Anterior cingulate cortex (tissue), 58 donors: ENCODE measurements at places on chromosomes 1 and 21.

GRCh38 chr1:92808381-92808780 lies 23.5 kb upstream of the RPL5 start:
- DNase-seq = no peak

- no peak for DNase-seq
Measured at GRCh38 chr1:118264343-118264742, 79.3 kb upstream of the SPAG17 start.

GRCh38 chr1:18684303-18684702 lies 53.7 kb downstream of the PAX7 start:
- no peak for DNase-seq

GRCh38 chr1:158003406-158003800 lies 10.0 kb downstream of the KIRREL1 start:
- DNase-seq = no peak

GRCh38 chr21:43867948-43868347 lies 2.9 kb downstream of the AGPAT3 start:
- no peak for DNase-seq

DNA sequence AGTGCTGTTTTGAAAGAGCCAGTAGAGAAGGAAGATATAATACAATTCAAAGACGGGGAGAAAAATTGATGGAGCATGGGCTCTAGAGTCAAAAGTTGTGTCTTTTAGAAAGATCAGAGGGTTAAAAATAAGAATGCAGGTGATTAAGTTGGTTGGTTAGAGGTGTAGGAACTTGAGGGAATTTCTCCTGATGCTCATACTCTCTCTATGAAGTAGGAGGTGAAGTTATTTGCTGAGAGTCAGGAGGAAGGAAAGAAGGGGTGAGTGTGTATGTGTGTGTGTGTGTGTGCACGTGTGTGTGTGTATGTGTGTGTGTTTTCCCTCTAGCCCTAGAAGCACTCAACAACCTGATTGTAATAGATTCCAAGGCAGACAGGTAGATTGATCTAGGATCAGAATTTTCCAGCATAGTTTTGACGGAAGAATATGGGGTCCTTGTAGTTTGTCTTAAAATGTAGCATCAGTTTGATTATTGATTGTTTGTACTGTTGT lies 88.3 kb upstream of the MACF1 start:
- DNase-seq = no peak

DNA sequence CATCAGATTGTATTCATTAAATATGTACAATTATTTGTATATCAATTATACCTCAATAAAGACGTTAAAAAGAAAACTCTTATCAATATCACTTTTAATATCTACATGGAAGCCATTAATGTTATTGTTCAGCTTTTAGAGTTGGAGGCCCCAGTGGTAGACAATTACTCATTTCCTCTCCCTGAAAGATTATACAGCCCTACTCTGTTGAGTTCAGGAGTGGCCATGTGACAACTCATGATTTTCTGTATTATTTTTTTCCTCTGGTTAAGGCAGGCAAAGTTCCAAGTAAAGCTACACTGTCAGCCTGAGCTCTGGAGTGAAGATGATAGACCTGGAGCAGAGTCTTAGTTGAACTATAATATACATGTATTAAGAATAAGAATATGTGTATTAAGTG lies 247.9 kb upstream of the B3GALT2 start:
- DNase-seq = no peak

DNA sequence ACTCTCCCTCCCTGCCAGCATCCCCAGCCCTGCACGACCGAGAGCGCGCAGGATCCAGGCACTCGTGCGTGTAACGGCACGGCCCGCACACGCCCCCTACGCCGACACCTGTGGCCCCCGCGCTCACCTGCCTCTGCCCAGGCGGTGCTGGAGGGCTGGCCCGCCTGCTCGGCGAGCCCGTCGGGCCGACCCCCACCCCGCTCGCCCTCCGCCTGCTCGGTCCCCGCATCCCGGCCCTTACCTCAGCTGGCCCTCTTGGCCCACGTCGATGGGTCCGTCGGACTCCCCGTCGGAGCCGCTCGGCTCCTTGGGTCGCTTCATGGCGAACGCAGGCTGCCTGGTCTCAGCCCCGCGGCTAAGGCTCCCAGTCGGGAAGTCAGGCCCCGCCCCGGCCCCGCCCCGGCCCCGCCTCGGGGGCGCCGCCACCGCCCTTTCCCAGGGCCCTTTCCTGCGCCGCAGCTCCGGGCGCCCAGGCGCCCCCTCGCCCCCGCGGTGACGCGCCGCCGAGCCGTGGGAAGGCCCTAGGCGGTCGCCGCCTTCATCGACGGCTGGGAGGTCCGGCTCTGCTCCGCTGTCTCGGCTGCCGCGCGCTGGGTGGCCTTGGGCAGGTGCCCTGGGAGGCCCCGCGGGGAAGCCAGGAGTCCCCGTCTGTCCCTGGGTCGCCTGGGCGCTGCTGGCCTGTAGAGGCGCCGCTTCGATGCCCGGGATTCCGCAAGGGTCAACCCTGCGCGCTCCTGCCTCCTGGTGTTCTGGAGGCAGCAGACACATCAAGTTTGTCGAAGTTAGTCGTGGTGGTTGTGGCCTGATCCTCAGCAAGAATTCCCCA lies at the start of gene HEYL:
HEYL (minus strand) TSS at position 339 of the 826 bp plus-strand sequence; CDS start at position 321, 18 bp downstream.
- DNase-seq = no peak

DNA sequence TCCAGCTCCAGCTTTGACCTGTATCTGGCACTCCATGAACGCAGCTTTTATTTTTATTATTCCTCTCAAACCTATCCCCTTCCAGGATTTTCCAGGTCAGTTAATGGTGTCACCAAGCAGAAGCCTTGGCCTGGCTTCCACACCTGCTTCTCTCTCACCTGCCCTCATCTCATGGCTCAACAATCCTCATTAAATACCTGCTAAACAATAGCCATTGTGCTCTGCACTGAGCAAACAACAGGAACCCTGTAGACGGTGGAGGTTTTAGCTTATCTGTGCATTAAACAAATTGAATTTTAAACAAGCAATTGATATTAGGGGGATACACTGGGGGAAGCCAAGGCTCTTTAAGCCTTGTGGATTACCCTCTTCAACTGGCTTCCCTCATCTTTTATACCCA lies 15.3 kb downstream of the PYCR2 start:
- DNase-seq = no peak

DNA sequence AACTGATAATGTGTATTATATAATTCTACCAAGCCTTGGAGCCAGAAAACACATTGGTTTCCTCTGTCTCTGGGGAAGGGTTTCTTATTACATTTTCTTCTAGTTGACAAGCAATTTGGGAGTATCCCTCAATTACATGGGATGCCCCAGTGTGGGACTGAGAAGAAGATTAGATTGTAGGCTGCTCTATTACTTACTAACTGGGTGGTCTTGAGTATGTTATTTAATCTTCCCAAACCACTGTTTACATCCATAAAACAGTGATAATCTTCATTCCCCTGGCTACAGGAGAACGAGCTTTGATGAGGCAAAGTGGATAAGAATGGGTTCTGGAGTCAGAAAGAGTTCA lies 105.8 kb downstream of the TSEN15 start:
- DNase-seq = no peak

GRCh38 chr1:77620273-77620672 lies 62.2 kb downstream of the ZZZ3 start:
- DNase-seq = no peak

GRCh38 chr1:115906627-115907026 lies 65.7 kb upstream of the NHLH2 start:
- DNase-seq = no peak

- no peak for DNase-seq
Measured at GRCh38 chr1:199747984-199748383, 279.5 kb upstream of the NR5A2 start.

- DNase-seq = no peak
Measured at GRCh38 chr1:112532064-112532463, 23.3 kb downstream of the WNT2B start.

DNA sequence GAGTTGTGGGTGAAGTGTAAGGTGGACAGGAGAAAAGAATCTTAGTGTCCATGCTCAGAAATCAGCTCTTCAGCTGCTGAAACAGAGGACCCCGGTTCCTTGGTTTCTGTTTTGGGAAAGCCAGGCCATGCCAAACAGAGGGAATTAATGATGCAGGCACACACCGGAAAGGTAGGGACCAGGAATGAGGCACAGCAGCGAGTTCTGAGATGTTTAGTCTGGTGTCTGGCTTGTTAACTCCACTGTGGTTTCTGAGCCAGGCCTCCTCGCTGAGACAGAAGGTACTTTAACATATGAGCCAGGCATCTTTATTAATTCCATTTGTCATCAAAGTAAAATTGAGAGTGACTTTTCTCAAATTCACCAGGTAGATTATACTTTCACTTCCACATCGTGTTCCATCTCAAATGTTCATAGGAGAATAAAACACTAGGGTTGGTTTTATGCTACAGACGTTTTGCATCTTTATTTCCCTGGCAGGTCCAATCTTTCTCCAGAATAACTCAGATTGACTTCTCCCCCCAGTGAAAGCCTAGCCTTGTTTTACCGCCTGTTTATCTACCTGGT lies 23.5 kb downstream of the LRRC8D start:
- DNase-seq = no peak

GRCh38 chr1:218614031-218614430 lies 268.9 kb downstream of the TGFB2 start:
- DNase-seq = no peak

DNA sequence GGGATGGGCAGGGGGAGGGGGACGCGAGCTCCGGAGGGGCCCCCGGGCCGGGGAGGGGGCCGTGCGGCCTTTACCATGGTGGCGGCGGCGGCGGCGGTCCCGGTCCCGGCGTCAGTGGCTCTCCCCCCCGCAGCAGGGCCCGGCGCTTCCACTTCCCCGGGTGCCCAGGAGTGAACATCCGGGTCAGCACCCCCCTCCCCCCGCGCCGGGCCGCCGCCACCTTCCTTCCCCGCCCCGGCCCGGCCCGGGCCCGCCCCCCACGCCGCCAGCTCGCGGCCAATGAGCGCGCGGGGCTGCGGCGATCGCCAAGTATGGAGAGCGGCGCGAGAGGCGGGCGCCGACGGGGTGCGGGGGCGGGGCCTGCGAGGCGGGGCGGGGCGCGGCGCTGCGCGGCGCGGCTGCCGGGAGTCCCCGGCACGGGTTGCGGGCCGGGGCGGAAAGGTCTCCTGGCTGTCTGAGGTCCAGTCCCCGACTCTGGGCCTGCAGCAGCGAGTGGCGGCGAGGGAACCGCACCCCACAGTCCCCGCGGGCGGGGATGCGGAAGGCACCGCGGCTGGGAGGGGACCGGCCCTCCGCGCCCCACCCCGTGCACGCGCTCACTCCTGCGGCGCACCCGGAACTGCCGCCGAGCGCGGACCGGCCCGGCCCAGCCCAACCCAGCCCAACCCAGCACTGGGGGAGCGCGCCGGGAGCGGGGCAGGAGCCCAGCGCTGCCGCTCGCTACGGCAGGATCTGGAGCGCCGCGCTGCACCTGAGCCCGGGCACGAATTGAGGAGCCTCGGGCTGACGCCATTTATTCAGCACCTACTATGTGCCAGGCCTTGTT lies at the start of gene CAPZB:
CAPZB (minus strand) TSS at position 178 of the 826 bp plus-strand sequence; CDS start at position 77, 101 bp downstream.
- peak; percentile 90 for DNase-seq

- DNase-seq = no peak
Measured at GRCh38 chr1:57329937-57330336, 93.9 kb downstream of the DAB1 start.

GRCh38 chr1:230268371-230269170 lies 157.6 kb downstream of the PGBD5 start:
- no peak for DNase-seq

- no peak for DNase-seq
Measured at GRCh38 chr1:216599851-216600250, 123.4 kb downstream of the ESRRG start.

- DNase-seq = no peak
Measured at GRCh38 chr1:3341236-3341994, 113.0 kb upstream of the ARHGEF16 start.

DNA sequence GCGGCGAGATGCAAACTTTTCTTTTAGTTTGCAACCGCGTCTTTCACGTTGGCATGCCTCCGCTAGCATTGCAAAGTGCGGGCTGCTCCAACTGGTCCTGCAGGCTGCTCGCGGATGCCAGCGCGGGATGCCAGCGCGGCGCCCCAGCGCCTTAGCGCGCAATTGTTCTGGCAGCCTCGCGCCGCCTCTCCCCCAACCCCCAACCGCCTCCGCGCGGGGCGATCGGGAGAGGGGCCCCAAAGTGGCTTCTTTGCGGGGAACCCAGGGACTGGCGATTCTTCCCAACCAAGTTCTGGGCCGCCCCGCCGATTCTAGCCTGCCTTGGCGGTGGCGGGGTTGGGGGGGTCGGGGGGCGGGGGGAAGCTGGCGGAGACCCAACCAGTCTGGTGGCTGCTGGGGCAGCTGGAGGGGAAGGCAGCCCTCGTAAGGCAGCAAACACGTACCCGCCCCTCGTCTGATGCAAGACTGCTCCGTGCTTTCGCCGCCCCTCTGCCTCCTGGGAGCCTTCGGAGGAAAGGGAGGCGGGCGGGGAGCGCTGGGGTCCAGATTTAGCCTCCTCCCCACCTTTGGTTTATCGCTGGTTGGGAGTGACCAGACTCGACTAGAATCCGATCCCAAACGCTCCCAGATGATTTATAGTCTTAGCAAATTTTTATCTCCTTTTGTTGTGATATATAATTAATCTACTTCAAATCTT lies 756 bp downstream of the PHGDH start:
- DNase-seq = peak; percentile 78

GRCh38 chr1:158122833-158123388 lies 57.8 kb upstream of the CD1D start:
- no peak for DNase-seq

- no peak for DNase-seq
Measured at GRCh38 chr1:203048555-203049051, 22.3 kb downstream of the PPFIA4 start.

DNA sequence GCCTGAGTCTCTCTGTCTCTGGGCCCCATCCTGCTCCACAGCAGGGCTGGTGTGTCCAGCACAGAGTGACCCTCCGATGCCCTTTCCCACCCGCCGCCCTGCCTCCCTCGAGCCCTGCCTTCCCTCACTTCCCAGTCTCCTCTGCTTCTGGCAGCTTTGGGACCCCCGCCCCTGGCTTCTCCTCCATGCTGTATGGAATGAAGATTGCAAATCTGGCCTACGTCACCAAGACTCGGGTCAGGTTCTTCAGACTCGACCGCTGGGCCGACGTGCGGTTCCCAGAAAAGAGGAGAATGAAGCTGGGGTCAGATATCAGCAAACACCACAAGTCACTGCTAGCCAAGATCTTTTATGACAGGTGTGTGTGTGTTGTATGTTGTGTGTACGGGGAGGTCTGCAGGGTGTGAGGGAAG lies 14.3 kb downstream of the MOV10 start:
- DNase-seq = no peak

- DNase-seq = no peak
Measured at GRCh38 chr1:81231729-81232038, 569.0 kb upstream of the ADGRL2 start.

DNA sequence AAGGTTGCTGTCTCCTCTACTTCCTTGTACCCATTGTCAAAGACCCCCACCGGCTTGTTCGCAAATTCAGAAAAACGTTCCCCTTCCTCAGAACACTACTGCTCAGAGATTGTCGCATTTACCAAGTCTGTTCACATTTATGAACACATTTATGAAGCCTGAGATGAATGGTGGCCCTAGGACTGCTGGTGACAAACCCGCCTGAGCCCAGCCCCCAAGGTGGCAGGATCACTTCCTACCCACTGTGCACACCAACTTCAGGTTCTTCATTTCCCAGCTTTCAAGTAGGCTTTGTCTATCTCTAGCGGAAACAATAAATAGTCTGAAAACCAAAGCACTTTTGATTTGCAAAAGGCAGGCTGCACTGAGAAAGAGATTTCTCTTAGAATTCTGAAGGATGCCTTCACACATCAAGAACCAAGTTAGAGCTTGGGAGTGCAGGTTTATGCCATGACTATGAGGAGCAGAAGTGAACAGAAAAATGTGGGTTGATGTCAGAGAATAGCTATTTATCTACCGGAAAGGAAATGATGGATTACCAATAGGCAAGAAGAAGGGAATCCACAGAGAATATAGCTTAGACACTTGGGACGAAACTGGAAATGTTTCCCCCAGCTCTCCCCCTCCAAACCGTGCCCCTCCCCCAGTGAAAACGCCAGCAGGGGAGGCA lies 200.5 kb downstream of the TOMM20 start:
- DNase-seq = no peak
